ENCODE measurements at places on chromosomes 2 and 18.

DNA sequence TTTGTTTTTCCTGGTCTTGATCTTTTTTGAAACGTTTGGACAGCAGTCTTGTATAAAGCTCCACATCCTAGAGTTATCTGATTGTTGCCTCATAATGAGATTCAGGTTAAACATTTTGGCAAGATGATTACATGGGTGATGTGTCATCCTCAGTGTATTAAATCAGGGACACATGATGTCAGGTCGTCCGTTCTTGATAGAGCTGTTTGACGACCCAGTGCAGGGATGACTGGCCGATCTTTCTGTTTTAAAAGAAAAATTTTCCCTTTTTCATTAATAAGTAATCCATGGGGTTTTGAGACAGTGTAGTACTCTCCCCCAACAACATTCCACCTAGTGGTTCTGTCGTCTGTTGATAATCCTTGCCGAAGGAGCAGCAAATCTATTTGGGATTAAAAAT lies 44.5 kb upstream of the SERPINB2 start:
- DNase-seq: no peak

DNA sequence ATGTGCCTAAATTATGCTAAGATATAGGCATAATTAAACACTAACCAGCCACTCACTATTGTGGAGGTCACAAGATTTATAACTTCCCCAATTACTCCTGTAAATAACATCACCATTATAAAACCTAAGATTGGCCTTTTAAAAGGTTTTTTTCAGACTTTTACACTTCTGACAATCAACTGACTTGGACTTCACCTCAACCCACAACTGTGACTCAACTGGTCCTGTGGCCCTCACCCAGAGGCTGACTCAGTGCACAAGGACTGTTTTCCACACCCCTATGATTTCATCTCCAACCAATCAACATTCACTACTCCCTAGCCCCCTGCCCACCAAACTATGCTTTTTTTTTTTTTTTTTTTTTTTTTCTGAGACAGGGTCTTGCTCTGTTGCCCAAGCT lies 11.6 kb downstream of the TTR start:
- DNase-seq: no peak

GRCh38 chr2:102929721-102930120 lies 167.9 kb downstream of the TMEM182 start:
- no peak for DNase-seq

- no peak for DNase-seq
Measured at GRCh38 chr18:27461957-27462356, 276.8 kb upstream of the CHST9 start.

GRCh38 chr2:217800433-217801114 lies 202.2 kb downstream of the TNS1 start:
- no peak for DNase-seq

DNA sequence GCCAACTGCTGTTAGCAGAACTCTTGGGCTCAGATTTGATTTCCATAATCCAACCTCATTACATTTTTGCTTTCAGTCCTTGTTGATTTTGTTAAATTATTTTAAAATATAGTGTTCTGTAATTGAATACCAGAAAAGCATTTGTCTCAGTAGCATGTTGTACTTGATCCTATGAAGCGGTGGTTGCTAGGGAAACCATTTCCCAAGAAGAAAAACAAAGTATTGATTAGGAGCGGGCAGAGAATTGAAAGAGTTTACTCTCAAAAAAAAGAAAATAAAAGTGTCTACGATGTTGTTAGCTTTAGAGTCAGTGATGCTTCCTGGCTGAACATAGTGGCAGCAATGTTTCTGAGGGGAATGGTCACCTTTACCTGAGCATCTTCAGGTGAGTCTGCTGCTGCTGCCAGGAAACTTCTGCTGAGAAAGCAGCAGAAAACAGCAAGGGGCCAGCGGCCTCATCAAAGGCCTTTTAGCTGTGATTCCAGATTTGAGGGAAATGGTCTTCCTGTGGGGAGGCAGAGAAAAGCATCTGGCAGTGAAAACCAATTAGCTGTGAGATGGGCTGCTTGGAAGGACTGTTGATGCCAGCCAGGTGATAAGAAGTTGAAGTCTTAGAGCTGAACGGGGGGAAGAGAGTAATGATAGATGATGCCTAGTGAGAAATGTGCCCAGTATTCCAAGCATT lies 37.1 kb downstream of the CRIM1 start:
- DNase-seq: no peak

GRCh38 chr2:178397002-178397605 lies 53.9 kb downstream of the PRKRA start:
- no peak for DNase-seq

GRCh38 chr2:84880645-84881521 lies at the start of gene TRABD2A:
TSS of gene TRABD2A (minus strand) at chr2:84881084. CDS start at chr2:84881039, 45 bp downstream.
- no peak for DNase-seq

DNA sequence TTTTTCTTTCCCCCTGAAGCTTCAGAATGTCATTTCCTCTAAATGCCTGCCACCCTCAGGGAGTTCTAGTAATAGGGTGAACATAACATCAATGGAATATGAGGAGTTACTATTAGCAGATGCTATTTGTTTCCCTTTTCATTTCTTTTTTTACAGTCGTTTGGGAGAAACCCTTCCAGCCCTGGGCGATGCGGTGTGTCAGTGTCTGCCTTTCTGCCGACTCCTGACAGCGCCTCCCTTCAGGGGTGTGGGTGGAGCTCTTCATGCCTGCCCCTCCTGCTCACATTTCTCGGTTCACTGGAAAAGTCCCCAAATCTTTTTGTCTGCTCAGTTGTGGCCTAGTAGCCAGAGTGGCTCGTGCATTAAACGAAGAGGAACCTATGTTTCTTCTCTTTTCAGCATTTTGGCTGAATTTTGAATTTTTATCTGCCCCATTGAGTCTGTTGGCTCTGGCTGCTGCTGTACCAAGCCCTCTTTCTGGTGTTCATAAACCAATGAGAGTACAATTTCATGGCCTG lies 72.3 kb downstream of the FMNL2 start:
- DNase-seq: no peak

DNA sequence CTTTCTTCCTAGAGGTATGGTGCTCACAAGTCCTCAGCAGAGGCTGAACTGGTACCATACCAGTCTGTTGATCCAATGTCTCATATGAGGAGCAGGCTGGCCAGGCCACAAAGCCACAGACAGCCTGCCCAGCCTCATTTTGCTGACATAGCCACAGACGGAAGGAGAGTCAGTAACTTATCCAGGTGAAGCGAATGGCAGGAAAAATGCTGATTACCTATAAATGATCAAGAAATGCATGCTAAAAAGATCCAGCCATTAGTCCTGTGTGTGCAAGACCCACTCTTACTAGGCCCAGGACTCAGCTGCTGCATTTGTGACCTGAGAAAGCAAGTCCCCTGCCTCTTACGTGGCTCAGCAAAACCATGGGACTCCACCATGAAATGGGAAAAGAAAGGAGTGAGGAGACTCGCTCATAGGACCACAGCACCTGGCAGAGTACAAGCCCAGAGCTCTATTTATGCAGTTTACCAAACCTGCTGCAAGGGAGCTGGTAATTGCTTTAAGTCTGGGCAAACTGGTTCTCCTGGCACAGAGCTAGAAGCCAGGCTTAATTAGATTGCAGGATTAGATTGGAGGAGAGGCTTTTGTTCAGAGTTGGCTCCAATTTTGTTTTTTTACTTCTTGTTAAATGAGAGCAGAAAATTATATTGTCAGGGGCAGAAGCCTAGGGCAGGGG lies 19.0 kb downstream of the RHOB start:
- DNase-seq: no peak
